ENCODE measurements at places on chromosomes 13 and 19.

- no peak for DNase-seq
These were observed 112.3 kb downstream of the GADD45B start for GRCh38 chr19:2588081-2588777.

- DNase-seq, result no peak
These were observed 22.3 kb upstream of the GPR183 start for GRCh38 chr13:99329477-99329876.

- no peak for DNase-seq
These were observed 25.2 kb downstream of the MARK4 start for GRCh38 chr19:45276284-45276687.

GRCh38 chr13:41311406-41312175, 524 bp downstream of the NAA16 start:
- DNase-seq, result peak; percentile 10

DNA sequence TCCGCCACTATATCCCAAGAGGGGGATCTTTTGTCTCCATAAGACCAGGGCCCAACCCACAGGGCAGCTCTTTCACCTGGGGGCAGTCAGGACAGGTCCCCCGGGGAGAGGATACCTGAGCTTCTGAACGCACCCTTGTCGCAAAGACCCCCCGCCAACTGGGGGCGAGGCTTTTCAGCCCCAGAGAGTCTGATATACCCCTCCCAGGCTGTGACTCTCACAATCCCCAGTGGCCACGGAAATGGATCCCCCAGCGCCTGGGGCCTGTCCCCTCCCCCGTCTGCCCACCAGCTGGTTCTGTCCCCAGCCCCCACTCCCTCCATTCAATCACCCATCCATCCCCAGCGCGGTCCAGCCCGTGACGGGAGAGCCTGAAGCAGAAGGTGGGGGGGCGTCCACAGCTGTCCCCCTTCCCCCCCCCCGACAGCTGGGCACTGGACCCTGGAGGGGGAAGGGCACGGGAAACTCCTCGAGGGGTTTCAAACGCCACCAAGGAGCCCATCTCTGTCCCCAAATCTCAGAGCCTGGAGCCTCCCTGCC, 823 bp downstream of the DOCK6 start:
- no peak for DNase-seq

- no peak for DNase-seq
These were observed 714.1 kb downstream of the EFNB2 start for GRCh38 chr13:105821337-105821736.

DNA sequence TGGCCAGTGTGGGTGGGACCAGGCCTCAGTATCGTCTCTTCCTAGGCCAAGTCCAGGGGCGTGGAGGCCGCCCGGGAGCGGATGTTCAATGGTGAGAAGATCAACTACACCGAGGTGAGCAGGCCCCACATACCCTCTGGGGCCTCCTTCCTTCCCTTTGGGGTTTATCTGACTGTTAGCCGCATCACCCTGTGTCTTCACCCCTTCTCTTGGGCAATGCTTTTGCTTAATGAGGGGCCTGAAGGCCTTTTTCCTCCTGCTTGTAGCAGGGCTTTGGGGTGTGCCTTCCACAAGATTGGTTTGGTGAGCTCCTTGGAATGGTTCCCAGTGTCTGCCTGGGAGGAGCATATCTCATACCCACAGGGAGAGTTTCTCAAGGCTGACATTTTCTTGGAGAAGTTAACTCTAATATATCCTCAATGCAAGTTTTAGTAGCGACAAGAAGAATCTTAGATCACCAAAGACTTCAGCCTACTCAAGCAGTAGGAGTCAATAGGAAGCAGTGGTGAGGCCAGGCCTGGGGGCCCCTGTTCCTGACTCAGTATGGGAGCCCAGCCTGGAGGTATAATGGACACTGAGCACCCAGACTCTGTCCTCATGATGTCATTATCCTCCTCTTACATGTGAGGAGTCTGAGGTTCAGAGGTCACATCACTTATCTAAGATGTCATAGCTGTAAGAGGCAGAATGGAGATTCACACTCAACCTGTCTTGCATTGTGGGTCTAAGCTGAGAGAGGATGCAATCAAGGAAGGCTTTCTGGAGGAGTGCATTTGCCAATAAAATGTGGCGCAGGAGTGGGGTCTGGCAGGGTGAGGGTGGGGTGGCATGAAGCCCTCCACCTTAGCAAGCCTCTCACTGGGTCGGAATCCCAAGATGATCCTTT, 2.0 kb downstream of the GPI start:
- DNase-seq, result no peak

- DNase-seq, result peak; percentile 23
These were observed 36.5 kb downstream of the B3GLCT start for GRCh38 chr13:31236211-31236786.

DNA sequence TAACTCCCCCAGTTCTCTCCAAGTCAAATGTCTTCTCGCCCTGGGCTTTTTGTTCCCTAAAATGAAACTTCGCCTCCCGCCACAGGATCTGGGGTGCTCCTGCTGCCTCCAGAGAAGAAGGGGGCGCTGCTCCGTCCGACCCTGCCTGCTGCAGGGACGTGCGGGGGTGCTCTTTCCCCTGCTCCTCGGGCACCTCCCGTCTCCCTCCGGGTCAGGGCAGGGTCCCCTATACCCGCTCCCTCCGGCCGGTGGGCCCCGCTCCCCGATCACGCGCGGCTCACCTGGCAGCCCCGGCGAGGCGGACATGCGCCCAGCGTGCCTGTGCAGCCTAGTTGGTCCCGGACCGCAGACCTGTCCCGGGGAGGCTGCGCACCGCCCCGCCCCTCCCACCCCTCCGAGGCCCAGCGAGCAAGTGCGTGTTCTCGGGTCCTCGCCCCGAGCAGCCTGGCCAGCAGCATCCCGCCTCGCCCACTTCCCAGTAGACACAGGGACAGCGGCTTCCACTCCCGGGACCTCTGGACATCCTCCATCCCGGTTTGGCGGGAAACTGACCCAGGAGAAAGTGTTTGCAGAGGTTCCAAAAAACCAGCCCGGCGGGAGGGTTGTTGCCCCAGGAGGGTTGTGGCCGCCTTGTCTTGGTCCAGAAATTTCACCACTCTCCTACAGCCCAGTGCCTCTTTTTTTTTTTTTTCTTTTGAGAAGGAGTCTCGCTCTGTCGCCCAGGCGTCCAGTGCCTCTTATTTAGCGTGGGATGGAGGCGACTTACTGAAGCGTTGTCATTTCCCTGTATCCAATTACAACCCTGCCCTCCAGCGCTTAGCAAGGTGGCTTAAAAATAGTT, at the start of gene OXGR1:
TSS of gene OXGR1 (minus strand) at position 460 of the 841 bp plus-strand sequence. CDS start 6,717 bp downstream, outside the sequence.
- peak; percentile 24 for DNase-seq

GRCh38 chr13:113588394-113589111, 4.0 kb downstream of the TFDP1 start:
- DNase-seq, result no peak

- no peak for DNase-seq
These were observed 47.8 kb upstream of the VSTM2B start for GRCh38 chr19:29477831-29478577.

DNA sequence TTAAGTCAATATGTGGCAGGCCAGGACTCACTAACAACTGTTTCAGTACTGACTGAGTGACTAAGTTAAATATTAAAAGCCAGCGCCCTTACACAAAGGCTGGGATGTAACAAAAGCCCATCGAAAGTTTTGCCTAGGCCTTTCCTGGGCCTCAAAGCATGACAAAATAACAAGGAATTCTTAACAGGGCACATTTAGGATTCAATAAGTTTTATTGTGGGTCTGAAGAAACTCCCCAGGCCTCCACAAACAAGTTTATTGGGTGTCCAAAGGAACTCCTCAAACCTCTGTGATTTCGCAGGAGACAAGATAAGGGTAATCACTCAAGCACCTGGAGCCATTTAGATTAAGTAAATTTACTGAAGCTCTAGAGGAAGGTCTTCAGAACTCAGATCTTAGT, 130.7 kb upstream of the SGCG start:
- no peak for DNase-seq

DNA sequence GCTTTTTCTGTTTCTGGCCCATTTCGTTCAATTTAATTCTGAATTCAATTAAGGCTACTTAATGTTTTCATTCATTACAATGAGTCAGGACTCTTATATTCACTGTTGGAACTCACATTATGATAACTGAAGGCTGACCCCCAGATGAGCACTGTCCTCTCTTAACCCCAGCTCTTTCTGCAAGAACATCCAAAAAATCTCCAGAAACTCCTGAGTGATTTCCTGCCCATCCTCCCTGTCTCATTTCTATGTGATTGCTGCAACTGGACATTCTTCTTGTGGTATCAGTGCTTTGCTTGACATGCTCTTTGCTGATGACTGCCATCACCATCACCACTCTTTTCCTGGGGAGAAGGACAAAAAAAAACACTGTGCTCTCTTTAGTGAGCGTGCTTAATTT, 240.3 kb downstream of the SPRY2 start:
- DNase-seq, result no peak

DNA sequence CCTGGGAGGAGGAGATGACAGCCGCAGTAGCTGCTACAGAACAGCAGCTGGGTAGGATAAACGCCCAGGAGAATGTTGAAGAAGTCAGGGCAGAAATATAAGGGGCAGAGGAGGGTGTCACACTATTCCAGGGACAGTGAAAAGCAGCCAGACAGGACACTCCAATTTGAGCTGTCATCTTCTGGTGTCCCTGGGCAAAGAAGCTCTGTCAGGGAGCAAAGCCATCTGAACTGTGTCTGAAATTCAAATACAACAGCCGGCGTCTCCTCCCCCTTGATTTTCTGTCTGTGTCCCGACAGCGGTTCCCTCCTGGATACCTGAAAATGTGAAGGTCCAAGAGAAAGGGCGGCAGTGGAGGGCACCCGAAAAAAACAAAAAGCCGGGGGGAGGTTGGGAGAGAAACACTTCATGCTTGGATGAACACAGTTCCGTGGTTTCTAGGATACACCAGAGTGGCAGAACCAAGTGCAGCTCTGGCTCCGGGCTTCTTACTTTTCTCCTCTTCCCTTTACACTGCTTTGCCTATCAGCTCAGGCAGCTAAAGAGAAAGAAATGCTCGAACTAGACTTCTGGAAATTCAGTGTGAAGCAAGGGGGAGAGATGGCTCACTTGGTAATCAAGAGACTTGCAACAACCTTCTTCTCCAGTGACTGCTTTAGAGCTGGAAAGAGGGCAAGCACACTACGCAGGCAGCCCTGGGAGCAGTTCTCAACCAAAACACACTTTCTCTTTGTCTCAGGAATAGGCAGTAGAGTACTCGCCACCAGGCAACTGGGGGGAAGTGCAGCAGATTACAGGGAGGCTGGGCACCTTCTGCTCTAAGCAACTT, 465.6 kb downstream of the ITGBL1 start:
- DNase-seq, result peak; percentile 40

- no peak for DNase-seq
These were observed 26.8 kb downstream of the UBXN6 start for GRCh38 chr19:4430760-4431159.

DNA sequence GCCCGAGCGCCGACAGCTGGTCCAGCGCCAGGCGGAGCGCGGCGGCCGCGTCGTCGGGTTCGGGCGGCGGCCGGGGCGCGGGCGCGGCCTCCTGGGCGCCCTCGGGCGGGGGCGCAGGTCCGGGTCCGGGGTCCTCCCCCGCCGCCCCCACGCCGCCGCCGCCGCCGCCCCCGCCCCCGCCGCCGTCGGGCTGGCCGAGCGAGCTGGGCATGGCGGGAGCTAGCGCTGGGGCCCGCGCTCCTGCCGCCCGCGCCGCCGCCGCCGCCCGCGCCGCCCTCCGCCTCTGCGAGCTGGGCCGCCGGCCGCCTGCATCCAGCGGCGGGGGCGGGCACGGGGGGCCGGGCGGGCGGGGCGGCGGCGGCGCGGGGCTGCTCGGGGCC, 287 bp downstream of the MEX3D start:
- no peak for DNase-seq

DNA sequence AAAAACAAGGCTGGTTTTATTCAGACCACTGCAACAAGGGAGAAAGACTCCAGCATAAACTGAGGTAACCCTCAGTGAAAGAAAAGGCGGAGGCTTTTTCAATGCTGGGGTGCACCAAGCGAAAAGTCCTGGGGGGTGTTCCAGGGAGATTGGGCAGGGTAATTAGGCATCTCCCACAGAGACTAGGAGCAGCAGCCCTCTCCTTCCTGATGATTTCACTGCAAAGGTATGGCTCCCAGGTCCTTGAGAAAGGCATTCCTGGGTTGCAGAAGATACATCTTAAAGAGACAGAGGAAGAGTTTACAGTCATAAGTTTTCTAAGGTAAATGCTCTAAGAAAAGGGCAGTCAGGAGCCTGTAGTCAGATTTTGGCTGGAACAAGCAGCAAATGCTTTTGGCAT, 412.0 kb downstream of the FOXO1 start:
- no peak for DNase-seq

DNA sequence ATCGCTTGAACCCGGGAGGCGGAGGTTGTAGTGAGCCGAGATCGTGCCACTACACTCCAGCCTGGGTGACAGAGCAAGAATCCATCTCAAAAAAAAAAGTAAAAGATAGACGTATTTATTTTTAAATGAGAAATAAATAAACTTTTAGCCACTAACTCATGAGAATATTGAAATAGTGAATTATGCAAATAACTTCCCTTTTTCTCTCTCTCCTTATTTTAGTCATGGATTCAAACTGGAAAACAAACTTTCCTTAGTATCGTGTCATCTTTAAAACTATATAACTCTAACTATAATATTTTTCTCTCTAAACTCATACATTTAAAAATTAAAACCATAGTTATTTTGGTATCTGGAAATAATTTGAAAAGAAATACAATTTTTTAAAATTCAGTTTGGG, 96.1 kb downstream of the FRY start:
- DNase-seq, result no peak

DNA sequence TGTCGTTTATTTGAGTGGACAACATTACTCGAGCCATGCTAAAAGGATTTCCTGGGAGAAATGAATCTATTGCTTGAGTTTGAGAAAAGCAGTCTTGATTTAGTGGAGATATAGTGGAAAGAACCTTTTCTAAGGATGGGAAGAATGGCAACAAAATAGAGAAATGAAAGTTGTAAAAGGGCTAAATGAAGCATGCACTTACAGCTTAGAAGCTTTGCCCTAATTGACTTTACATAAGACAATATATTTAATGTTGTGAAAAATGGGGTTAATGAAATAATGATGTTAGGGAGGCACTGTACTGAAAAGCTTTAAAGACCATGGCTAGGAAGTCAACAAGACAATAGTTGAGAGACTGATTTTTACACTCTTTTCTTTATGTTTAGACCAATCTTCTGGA, 35.4 kb downstream of the SLC10A2 start:
- DNase-seq, result no peak

GRCh38 chr19:19655641-19656343, 7.7 kb downstream of the ATP13A1 start:
- no peak for DNase-seq

GRCh38 chr19:29687244-29687896, 22.1 kb downstream of the PLEKHF1 start:
- DNase-seq, result no peak

DNA sequence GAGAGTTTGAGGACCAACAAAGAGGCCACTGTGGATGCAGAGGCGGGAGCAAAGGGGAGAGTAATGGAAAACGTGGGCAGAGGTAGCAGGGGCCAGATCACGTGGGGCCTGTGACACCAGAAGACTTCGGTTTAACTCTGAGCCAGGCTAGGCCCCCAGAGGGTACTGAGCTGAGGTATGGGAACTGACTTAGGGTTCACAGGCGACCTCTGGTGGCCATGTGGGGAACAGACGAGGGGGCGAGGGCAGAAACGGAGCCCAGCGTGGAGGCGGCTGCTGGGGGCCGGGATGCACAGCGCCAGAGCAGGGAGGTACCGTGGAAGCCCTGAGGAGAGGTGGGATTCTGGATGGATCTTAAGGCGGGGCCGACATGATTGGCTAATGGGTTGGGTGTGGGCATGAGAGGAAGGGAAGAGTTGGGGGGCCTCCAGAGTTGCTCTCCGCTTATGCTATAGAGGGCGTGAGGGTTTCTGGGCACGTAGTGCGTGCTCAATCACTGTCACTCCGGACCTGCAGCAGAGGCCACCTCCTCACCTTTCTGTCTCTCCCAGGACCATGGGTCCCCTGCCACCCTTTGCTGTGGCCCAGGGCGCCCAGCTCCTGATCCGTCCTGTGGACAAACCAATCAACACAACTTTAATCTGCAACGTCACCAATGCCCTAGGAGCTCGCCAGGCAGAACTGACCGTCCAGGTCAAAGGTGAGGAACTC, 13.7 kb downstream of the PVR start:
- no peak for DNase-seq
